ENCODE measurements at places on chromosomes 3 and 15.
A peak's percentile ranks its signal among the peaks of the same experiment; 100 is the strongest.

GRCh38 chr15:60913900-60914299 lies 315.2 kb downstream of the RORA start:
- no peak for DNase-seq

DNA sequence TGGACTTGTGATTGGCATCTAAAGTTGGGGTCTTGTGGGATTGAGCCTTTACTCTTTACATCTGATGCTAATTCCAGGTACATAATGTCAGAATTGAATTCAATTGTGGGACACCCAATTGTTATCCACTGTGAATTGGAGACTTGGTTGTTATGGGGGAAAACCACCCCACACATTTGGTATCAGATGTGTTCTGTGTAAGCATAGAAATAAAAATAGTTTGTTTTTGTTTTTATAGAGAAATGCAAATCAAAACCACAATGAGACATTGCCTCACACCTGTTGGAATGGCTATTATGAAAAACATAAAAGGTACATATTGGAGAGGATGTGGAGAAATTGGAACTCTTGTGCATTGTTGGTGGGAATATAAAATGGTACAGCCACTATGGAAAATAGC lies 58.5 kb downstream of the CPA3 start:
- no peak for DNase-seq

- no peak for DNase-seq
Observed at GRCh38 chr15:41503669-41504010, 10.0 kb downstream of the ITPKA start.

GRCh38 chr15:45132844-45133560 lies 3.2 kb downstream of the DUOX1 start:
- no peak for DNase-seq

GRCh38 chr3:147397155-147397874 lies 9.0 kb downstream of the ZIC4 start:
- no peak for DNase-seq

DNA sequence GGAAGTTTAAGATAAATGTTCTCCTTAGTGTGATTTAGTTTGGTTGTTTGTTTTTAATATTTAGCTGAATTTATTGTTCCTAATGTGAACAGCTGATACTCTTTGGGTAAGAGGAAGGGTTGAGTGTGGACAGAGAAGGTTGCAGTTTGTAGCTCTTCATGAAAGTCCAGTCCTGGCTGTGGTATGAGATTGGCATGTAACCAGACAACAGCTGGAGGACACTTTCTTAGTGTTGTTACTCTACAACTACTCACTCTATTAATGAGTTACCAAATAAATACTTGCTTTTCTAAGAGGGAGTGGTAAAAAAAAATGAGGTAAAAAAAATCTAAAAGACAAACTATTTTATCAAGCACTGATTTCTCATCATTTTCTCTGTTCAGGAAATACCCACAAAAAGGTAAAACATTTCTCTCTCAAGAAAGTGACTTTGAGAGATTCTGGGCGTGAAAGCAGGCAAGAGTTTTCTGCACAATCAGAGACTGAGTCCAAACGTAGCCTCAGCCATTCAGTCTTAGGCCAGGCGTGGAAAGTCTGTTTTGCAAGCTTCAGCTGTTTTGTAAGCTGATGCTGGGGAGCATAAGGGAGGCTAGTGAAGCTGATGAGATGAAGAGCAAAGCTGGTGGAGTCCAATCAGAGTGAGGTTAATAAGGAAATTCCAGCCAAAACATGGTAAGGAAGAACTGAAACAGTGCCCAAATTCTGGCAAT lies 138.5 kb upstream of the ARPP21 start:
- DNase-seq, result no peak

GRCh38 chr3:156732261-156732660 lies 57.9 kb downstream of the TIPARP start:
- no peak for DNase-seq

GRCh38 chr15:64137226-64137833 lies 14.2 kb upstream of the SNX22 start:
- DNase-seq, result no peak

GRCh38 chr3:132325634-132326033 lies 8.4 kb downstream of the ACP3 start:
- DNase-seq, result no peak

DNA sequence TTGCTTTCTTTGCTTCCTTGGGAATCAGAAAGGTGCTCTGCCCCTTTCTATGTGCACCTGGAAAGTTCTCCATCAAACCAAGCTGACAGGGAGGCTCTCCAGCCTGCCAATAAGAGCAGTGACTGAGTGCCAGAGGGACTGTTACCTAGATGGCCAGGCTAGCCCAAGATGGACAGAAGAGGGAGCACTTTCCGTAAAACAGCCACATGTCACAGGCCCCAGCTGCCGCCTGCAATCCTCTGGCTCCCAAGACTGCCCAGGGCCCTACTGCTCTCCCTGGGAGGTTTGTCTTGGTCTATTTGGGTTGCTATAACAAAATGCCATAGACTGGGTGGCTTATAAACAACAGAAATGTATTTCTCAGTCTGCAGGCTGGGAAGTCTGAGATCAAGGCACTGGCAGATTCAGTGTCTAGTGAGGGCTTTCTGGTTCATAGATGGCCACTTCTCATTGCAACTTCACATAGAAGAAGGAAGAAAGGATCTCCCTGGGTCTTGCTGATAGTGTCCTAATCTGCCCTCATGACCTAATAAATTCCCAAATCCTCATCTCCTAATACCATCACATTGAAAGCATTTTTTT lies 72.3 kb downstream of the TAMM41 start:
- DNase-seq, result no peak

DNA sequence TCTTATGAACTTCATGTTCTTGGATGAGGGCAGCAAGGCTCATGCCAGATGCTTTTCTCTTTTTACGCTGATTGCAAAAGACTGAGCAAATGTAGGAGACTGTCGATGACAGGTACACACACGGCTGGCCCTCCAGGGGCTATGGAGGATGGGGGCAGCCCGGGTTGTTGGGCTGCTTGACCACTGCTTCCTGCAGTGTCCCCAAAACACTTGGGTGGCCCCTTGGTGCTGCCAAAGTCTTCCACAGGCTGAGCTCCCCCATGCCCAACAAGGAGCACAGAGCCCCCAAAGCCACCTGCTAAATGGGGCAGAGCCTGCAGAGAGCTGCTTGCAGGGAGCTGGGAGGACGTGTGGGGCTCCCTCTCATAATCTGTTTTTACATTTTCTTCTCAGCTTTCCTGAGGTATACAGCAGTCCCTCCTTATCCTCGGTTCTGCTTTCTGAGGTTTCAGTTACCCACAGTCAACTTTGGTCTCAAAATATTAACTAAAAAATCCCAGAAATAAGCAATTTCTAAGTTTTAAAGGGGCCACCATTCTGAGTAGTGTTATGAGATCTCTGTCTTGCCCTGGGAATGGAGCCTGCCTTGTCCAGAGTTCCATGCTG lies 7.3 kb downstream of the PRR23E start:
- no peak for DNase-seq

GRCh38 chr3:9820946-9821345 lies 10.9 kb downstream of the TTLL3 start:
- no peak for DNase-seq

GRCh38 chr15:52392008-52392687 lies 96.5 kb upstream of the MYO5C start:
- DNase-seq, result no peak

GRCh38 chr15:43702701-43703424 lies 9.2 kb downstream of the CKMT1A start:
- DNase-seq, result no peak

DNA sequence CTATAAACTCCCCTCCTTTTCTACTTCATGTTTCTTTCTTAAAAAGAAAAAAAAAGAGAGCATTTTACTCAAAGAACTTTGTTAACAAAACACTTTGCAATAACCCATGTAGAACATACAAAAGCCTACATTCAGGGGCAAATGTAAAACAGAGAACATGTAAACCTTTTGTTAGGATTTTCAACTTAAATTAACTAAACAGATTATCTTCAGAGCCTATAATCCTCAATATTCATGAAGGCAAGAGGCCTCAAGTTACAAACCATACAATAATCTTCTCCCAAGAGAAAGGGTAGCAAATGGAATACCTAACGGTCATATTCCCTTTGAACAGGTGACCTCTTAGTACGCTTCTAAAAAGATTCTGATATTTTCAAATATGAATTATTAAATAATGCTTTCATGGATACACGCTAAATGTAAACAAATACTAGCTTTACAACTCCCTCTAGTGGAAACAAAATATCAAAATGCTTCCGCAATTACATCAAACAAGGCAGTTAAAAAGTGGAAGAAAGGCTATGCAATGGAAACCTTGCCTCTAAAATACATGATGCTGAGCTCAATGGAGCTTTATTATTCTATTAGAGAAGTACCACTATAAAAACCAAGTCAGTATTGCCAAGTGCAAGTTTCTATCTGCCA lies 9.9 kb downstream of the CEP152 start:
- DNase-seq, result no peak

GRCh38 chr3:189238071-189238470 lies 66.3 kb downstream of the TPRG1 start:
- no peak for DNase-seq

DNA sequence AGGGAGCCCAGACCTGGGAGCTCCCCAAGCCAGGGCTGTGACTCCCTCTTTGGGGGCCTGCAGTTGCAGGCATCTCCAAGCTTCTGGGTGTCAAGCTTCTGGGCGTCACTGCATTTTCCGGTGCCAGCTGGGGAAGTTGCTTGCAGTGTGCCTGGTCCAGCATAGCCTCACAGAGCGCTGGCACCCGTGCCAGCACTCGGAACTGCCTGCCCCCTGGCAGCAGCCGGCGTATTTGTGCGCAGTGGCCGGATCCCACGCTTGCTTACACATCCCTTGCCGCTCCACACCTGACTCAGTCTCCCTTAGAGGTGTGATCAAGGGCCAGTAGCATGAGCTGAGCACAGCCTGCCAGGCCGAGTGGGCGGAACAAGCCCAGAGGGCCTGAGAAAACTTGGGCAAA lies 37.0 kb downstream of the COMMD2 start:
- DNase-seq, result no peak

- no peak for DNase-seq
Observed at GRCh38 chr15:37594417-37594816, 340.0 kb upstream of the TMCO5A start.

DNA sequence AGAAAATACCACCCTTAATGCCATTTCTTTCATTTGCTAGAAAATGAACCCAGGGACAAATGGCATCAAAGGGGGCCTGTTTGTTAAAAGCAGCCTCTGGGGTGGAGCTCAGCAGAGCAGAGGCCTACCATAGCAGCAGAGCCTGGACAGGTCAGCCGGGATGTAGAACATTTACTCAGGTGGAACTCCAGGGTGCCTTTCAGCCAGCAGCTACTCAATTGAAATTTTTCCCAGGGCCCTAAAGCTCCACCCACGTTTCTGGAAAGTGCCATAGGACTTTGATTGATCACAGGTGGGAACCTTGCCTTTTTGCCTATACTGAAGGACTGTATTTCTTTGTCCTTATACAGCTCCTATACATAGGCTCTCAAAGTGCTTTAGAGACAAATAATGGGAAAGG lies 74.5 kb upstream of the C15orf61 start:
- DNase-seq, result no peak

GRCh38 chr3:116815321-116815720 lies 105.7 kb downstream of the TUSC7 start:
- DNase-seq, result no peak

DNA sequence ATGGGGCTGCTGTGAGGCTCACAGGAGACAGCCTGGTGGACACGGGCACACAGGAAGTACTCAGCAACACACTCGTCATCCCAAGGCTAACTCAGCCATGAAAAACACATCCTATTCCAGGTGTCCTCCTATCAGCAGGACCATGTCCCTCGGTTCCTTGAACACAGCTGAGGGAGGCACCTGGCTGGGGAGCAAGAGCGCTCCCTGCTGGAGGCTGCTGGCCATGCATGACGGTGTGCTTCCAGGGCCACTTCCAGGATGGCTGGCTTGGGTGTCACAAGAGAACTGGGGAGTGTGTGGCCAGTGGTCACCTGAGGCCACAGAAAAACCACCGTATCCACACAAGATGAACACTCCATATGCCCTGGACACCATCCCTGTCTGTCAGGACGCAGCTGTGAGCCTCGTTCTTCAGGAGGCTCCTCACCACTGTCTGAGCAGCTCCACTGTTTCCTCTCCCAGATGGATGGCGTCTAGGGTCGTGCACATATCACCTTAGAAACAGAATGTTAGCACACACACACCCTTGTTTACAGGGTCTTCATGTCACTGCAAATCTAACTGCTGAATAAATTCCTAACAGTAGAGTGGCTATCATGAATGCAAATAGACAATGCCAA lies 31.0 kb downstream of the POC1A start:
- peak; percentile 81 for DNase-seq

DNA sequence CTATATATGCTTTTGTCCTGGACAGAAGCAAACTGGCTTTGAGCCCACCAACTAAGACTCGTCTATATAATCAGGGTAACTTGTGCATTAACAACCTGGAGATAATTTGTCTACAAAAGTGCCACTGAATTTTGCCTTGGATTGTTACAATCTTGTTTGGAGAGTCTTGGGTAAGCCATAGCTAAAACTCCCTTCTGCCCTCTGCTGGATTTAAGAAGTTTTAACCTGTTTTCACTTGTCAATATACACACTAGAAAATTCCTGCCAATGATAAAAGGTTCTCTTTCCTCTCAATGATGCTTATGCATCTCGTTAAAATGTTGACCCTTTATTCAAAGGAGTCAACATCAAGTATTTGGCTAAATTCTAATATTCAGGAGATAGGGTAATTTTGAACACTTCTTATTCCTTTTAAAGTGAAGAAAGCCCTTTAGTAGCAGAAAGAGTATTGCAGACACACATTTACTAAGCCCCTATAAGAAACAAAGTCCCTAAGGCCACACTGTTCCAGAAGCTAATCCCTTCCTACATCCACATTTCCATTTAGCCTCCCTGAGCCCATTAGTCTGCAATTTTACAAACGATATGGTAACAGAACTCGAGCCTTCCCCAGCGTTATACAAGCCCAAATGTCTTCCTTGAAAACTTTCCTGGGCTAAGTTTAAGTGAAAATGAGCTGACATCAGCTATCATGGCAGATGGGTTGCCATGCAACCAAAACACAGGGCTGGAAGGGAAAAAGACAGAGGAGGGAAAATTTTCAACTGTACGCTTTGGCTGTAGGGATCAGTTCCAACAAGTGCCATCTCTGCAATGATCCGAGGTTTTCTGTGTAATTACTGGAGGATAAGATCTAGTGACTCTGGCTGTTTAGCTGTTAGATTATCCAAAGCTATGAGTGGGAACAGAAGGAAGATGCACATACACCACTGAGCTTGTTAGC lies 75.9 kb upstream of the FGF12 start:
- no peak for DNase-seq

GRCh38 chr3:16151109-16151508 lies 23.4 kb upstream of the GALNT15 start:
- DNase-seq, result no peak

- no peak for DNase-seq
Observed at GRCh38 chr15:63603516-63603915, 6.3 kb downstream of the FBXL22 start.

DNA sequence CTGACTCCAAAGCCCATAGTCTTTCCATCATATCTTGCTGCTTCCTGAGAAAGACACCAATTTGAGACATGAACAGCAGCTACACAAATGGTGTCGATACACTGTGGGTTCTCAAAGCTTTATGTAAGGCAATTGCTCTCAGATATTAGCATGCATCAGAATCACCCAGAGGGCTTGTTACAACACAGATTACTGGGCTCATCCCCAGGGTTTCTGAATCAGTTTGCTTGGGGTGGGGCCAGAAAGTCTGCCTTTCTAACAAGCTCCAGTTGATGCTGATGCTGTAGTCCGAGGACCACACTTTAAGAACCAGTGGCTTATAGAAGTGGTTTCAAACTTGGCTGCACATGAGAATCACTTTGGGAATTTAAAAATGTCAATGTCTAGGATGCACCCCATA lies 86.5 kb downstream of the SEMA6D start:
- DNase-seq, result no peak

GRCh38 chr3:30667280-30667651 lies 60.9 kb downstream of the TGFBR2 start:
- no peak for DNase-seq

Data from activated naive CD4-positive, alpha-beta T cell treated with anti-CD3 and anti-CD28 coated beads, Interleukin-2, amount 50 U/mL, for 72 hours (primary cell).